Trophoblast cell (in vitro differentiated cells and primary cell): ENCODE measurements at places on chromosomes 6 and 20.

- no peaks in the 10 kb centered on the region for H3K27me3 ChIP-seq
- H3K27ac ChIP-seq: no peak overlapping the region
- peaks cover 10% of the 10 kb centered on the region for H3K4me1 ChIP-seq
- H3K4me3 ChIP-seq: no peak overlapping the region
- H3K36me3 ChIP-seq: peaks cover 2% of the 10 kb centered on the region
- DNase-seq: peak; percentile 66
These were observed 11.2 kb upstream of the C20orf144 start for GRCh38 chr20:33650753-33651561.

DNA sequence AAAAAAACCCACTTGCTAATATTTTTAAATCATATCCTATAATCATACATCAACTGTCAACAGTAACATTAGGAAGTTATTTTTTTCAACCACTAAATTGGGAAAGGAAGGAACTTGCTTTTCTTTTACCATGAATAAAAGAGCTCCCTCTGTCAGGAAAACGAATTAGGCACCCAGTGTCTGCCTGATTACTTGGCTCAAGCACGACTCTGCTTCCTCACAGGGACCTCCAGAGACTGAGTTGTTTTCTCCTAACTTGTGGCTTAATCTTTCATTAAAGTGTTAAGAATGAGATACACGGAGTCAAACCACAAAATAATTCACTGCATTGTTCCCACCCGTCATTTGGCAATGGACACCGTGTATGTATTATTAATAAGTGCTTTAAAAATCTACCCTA is 1405.1 kb upstream of the EYS start:
- H3K4me3 ChIP-seq: no peak overlapping the region
- no peak overlapping the region for H3K27ac ChIP-seq
- no peaks in the 10 kb centered on the region for H3K36me3 ChIP-seq
- no peaks in the 10 kb centered on the region for H3K27me3 ChIP-seq
- DNase-seq: no peak

DNA sequence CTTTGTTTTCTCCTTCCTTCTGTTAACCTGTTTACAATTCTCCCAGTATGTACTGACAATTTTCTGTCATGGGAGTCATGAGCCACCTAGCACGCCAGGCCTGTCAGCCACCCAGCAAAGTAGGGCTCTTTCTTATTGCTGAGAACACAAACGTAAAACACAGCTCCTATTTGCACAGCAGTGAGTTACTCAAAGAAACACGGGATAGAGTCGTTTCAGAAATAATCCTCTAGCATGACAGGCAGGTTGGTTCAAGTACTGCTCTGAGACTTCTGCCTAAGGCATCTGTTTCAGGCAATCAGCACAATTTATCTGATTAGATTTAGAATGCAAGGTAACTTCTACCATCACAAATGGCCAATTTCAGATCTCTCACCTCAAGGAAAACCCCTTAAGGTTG is 88.8 kb downstream of the CD24 start:
- no peaks in the 10 kb centered on the region for H3K27me3 ChIP-seq
- peaks cover 13% of the 10 kb centered on the region for H3K4me1 ChIP-seq
- no peak overlapping the region for H3K27ac ChIP-seq
- peaks cover 1% of the 10 kb centered on the region for H3K36me3 ChIP-seq
- no peak overlapping the region for H3K4me3 ChIP-seq

- peaks cover 12% of the 10 kb centered on the region for H3K4me1 ChIP-seq
- H3K27me3 ChIP-seq: no peaks in the 10 kb centered on the region
- H3K27ac ChIP-seq: peak within 1 kb of the TSS; percentile 64
- H3K36me3 ChIP-seq: no peaks in the 10 kb centered on the region
- peak; percentile 90 for DNase-seq
These were observed at the start of gene SPTLC3 for GRCh38 chr20:13008761-13009681. Gene SPTLC3 (plus strand): TSS chr20:13008972. CDS start chr20:13009268, 296 bp downstream.

DNA sequence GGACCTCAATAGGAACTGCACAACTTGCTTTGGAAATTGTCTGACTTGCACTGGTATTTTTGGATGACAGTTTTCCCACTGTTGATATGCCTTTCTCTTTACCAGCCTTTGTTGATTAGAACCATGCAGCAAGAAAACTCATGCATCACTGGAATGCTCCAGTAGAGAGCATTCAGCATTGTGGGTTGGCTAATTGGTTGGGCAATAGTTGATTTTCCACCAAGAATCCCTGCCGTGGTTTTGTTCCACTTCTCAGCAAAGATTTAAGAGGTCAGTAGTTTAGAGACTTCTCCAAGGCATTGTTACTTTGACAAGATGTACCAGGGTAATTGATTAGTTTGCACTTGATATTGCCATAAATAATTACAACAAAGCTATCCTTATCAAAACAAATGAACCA is 260.0 kb downstream of the DHX35 start:
- H3K27me3 ChIP-seq: no peaks in the 10 kb centered on the region
- DNase-seq: no peak
- H3K27ac ChIP-seq: no peak overlapping the region
- no peak overlapping the region for H3K4me3 ChIP-seq
- no peaks in the 10 kb centered on the region for H3K4me1 ChIP-seq
- H3K36me3 ChIP-seq: no peaks in the 10 kb centered on the region

GRCh38 chr6:151885234-151885633 is 77.8 kb downstream of the ESR1 start:
- no peaks in the 10 kb centered on the region for H3K4me1 ChIP-seq
- H3K27ac ChIP-seq: no peak overlapping the region
- H3K27me3 ChIP-seq: no peaks in the 10 kb centered on the region
- no peaks in the 10 kb centered on the region for H3K36me3 ChIP-seq
- H3K4me3 ChIP-seq: no peak overlapping the region
- peak; percentile 18 for DNase-seq

DNA sequence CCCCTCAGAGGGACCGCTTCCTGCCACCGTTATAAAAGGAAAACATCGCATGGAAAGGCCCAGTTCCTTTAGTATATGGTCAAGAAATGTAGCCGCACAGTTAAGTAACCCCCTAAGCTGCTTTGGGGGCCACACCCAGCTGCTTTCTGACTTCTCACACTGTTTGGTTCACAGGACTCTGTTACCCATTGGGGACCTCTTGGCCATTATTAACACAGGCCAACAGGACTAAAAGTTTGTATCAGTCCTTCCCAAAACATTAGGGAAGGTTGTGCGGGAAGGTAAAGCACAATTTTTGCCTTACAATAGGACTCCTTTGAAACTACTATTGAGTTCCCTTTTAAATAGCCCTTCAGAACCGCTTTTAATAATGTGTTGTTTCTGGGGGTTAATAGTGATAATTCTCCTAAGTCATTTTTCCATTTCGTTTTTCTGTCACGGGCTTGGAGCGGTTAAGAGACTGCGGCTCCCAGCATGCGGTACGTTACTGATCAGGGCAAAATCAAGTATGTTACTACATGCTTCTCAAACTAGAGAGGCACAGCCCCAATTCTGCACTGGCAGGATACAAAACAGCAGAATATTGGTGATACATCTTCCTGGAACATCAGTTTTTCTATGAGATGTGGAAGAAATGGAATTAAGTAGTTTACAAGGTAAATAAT is 668 bp upstream of the RPP40 start:
- peak overlapping the region; percentile 9 for H3K27ac ChIP-seq
- no peaks in the 10 kb centered on the region for H3K27me3 ChIP-seq
- H3K4me1 ChIP-seq: no peaks in the 10 kb centered on the region
- DNase-seq: no peak

DNA sequence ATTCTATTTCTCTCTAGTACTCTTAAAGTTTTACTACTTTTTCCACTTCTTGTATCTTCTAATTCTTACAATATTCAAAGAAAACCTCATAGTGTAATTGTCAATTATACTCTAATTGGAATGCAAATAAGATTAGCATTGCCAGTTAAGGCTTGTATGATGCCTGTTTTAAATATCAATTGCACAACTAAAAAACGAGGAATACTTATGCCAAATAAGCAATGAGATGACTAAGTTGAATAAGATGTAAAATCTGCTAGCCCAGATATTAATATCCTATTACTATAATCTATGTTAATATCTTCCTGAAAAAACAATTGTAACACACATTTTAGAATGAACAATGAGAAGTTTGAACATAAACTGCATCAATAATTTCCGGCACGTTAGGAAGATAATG is 13.3 kb upstream of the AKAP7 start:
- no peak overlapping the region for H3K27ac ChIP-seq
- no peak overlapping the region for H3K4me3 ChIP-seq
- no peaks in the 10 kb centered on the region for H3K4me1 ChIP-seq
